ENCODE measurements at places on chromosomes 13 and 19.
A peak's percentile ranks its signal among the peaks of the same experiment; 100 is the strongest.

DNA sequence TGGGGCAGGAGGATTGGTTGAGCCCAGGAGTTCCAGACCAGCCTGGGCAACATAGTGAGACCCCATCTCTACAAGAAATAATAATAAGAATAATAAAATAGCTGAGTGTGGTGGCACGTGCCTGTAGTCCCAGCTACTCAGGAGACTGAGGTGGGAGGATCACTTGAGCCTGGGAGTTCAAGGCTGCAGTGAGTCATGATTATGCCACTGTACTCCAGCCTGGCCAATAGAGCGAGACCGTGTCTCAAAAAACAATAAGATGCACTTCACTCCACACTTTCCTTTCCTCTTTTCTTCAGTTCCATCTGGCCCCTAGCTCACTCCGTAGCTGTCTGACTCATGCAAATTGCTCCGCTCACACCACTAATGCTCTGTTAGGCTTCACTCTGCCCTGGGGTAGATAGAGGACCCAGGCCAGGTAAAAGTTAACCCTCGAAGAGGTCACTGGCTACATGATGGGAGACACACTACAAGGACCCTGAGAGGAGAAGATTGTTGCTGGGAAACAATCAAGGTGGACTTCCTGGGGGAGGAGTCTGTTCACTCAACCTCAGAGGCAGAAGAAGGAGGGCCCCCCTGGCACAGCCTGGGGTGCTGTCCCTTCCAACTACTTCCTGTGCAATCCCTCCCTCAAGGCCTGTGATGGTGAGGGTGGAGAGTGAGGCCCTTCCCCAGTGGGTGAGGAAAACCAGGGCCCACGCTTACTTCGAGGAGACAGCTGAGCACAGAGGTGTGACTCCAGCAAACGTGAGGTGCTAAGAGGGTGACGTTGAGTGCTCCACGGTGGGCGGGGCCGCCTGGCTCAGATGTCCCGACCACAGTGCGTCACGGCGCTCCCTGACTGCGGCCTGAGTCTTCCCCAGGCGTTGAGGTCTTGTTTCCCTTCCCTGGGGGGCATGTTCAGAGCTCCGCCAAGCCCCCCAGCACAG, 8.8 kb upstream of the TNFSF9 start:
- peak; percentile 57 for DNase-seq

- no peak for DNase-seq
Observed at GRCh38 chr19:13840305-13841085, 36.4 kb upstream of the NANOS3 start.

DNA sequence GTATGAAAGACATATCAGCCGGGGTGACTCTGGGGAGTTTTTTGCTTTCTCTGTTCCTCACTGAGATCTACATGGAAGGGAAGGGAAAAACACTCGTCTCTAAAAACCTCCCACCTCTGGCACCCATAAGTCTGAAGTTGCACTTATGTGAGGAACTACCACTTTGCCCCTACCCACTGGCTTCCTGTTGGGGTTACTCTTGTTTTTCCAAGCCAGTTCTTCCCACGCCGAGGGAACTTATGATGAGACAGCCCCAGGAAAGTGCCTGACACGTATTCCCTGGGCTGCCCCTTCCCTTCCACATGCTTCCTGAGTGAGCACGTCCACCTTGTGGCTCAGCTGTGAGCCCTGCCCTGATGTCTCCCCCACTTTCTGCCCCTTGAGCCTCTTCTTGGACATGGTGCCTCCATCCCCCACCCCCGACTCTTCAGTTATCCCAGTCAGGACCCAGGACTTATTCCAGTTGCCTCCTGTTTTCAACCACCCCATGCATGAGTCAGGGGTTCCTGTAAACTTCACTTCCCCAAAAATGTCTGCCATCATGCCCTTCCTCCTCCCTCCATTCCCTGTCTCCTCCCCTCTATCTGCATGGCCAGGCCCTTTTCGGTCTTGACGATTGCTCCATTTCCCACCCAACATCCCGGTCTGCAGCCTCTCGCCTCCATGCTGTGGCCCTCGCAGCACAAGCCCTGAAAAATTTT, 5.1 kb upstream of the SIGLEC7 start:
- DNase-seq: no peak

DNA sequence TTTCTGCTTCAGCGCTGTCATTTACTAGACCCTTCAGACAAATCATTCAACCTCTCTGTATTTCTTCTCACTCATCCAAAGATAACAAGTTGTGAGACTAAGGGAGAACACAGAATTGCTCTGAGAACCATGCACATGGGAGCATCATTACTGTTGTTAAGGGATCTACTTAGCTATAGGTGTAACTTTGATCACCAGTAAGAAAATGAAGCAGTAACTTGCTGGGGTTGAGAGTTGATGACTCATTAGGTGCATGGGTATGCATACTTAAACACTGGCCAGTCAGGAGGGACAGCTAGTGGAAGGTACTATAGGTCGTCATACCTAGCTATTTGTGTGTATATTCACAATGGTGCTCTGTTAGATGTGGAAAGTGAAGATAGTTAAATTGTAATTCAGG, 61.5 kb downstream of the B3GLCT start:
- no peak for DNase-seq

GRCh38 chr13:99709134-99709533, 207.9 kb downstream of the TM9SF2 start:
- DNase-seq: no peak

- no peak for DNase-seq
Observed at GRCh38 chr13:112903606-112904195, 65.3 kb upstream of the MCF2L start.

- no peak for DNase-seq
Observed at GRCh38 chr13:100022798-100023197, 41.2 kb downstream of the ZIC2 start.

- DNase-seq: no peak
Observed at GRCh38 chr13:36057041-36057440, 74.1 kb downstream of the DCLK1 start.

DNA sequence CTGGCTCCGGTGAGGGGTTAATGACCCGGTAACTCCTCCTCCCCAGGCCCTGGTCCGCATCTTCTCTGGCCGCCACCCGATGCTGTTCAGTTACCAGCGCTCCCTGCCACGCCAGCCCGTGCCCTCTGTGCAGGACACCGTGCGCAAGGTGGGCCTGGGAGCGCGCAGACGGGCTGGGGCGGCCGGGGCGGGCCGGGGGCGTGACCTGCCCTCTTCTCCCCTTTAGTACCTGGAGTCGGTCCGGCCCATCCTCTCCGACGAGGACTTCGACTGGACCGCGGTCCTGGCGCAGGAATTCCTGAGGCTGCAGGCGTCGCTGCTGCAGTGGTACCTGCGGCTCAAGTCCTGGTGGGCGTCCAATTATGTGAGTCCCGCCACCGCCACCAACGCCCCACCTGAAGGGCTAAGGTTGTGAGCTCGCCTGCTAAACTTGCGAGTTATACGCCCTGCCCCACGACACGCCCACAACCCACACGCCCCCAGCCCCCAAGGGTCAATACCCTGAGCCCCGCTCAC, 10.4 kb downstream of the CPT1C start:
- DNase-seq: no peak

DNA sequence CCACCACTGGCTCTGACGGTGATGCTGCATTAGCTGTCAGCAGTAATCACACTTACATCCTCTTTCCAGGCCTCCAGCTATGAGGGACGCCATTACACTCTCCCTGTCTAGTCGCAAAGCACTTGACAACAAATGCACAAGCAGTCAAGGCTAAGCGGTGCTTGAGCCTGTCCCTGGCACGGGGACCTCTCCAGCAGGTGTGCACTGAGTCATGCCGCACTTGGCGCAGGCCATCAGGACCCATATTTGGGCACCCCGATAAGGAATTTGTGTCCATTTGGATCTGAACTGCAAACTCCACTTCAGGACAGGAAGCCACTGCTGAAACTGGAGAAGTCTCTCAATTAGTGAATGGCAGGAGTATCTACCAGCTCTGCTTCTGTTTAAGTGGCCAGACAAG, 301.9 kb upstream of the OBI1 start:
- no peak for DNase-seq

- DNase-seq: no peak
Observed at GRCh38 chr19:7442423-7442822, 46.4 kb downstream of the PEX11G start.

DNA sequence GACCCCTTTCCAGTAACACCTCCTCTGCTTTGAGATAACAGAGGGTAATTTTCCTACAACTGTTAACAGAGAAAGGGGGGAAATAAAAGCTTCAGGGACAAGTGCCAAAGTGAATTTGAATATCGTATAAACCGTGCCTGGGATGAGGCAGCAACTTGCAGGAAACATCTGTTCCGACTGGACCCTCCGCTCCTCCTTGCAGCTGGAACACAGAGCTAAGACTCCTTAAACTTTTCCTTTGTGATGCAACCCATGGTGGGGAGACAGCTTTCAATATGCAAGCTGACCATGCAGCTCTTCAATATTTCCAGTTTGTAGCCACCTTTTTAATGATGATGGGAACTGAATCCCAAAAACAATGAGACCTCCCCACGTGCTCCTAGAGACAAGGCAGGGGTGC, 432.6 kb downstream of the ZNF536 start:
- DNase-seq: no peak

GRCh38 chr13:39073983-39074382, 35.7 kb downstream of the NHLRC3 start:
- DNase-seq: no peak

- DNase-seq: peak; percentile 61
Observed at GRCh38 chr13:27621366-27622101, at the start of gene POLR1D. POLR1D (plus strand) TSS chr13:27621892; CDS start chr13:27621984, 92 bp downstream.

DNA sequence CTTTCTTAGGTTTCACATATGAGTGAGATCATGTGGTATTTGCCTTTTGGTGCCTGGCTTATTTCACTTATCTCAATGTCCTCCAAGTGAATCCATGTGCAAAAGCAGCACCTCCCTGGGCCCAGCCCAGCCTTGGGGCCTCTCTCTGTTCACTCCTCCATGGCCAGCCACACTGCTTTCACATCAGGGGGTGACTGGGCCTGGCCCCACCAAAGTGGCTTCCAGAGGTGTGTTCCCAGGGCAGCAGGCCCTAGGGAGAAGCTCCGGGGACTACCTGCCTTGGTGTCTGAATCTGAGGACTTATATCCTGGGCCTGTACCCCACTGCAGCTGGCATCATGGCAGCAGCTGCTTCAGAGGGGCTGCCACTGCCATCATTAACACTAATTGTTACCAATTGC, 829.9 kb upstream of the SLITRK5 start:
- DNase-seq: no peak

GRCh38 chr19:30719189-30719998, 347.2 kb downstream of the ZNF536 start:
- no peak for DNase-seq

All from stimulated activated CD8-positive, alpha-beta memory T cell treated with anti-CD3 and anti-CD28 coated beads, Interleukin-15, amount 100 ng/mL, for 48 hours (primary cell).